GM12891 (cell line): ENCODE measurements at places on chromosomes 3 and 15.

- no peak for DNase-seq
Measured at GRCh38 chr15:96418146-96418545, 87.6 kb downstream of the NR2F2 start.

DNA sequence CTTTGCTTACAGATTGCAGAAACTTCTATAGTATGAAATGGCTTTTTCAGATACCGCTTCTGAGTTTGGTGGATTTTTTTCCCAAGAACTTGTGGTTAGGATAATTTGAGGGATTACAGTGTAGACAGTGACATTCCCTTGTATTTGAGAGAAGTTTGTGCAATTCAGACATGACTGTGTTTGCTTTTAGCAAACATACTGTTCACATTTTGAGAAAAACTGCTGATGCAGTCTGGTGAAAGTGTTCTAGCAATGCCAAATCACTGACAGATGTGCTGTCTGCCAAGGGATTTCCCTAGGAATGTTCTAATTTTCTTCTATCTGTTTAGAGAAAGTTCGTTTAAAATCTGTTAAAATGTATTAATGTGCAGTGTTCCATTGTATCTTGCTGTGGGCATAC lies 652.6 kb downstream of the FHIT start:
- DNase-seq: no peak

GRCh38 chr3:124431331-124431994 lies 298.8 kb upstream of the UMPS start:
- DNase-seq: no peak

GRCh38 chr15:72423256-72423655 lies 25.2 kb downstream of the TMEM202 start:
- DNase-seq: no peak

DNA sequence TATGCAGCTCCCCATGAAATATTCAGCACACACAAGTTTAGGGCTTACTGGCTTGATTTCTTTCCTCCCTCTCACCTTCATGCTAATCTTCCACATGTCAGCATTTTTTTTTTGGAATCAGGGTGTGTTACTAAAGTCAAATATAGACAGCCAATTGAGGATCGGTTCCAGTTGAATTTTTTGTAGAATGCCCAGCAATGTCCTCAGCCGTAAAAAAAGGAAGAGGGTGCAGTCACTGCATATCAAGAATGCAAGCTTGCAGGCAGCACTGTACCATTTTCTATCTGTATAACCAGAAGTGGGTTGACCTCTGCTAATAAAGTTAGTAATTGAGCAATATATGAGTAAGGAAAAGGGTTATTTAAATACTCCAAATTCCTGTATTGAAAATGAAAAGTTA lies 51.4 kb upstream of the CHMP2B start:
- no peak for DNase-seq

- no peak for DNase-seq
Measured at GRCh38 chr15:73293773-73294172, 75.0 kb downstream of the HCN4 start.

DNA sequence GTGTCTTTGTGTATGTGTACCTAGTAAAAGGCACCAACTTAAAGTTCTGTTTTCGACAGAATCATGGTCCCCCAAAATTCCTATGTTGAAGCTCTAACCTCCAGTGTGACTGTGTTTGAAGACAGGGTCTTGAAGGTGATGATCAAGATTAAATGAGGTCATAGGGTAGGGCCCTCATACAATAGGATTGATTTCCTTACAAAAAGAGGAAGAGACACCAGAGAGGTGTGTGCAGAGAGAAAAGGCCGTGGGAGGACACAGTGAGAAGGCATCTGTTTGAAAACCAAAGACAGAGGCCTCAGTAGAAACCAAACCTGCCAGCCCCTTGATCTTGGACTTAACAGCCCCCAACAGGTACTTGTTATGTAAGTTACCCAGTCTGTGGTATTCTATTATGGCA lies 52.0 kb upstream of the CORO2B start:
- no peak for DNase-seq

DNA sequence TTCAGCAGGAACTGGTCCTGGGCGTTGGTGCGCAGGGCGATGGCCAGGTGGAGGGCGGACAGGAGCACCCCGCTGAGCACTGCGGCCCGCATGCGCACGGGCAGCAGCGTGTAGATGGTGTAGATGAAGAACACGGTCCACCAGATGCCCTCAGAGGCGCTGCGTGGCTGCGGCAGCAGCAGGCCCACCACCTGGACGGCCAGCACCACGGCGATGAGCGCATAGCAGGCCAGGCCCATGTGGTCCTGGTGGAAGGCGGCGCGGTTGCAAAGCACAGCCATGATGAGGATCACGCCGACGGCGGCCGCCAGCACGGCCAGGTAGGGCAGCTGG lies 1.5 kb downstream of the ADCY5 start:
- DNase-seq: no peak

DNA sequence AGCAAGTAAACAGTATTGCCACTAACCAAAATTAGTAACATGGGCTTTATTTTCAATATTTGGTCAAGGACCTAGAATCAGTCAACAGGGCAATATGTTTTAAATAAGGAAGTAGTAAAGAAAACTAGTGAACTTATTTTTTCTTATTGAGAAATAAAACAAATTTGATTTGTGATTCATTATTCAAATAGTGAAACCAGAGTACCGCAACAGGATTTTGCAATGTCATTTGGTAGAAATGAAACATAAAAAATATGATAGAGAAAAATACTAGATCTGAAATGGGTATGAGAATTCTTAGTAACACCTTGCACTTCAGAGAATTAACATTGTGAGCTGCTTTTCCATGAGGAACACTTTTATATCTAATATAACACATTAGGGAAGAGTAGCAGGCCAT lies 291.8 kb upstream of the GBE1 start:
- no peak for DNase-seq

DNA sequence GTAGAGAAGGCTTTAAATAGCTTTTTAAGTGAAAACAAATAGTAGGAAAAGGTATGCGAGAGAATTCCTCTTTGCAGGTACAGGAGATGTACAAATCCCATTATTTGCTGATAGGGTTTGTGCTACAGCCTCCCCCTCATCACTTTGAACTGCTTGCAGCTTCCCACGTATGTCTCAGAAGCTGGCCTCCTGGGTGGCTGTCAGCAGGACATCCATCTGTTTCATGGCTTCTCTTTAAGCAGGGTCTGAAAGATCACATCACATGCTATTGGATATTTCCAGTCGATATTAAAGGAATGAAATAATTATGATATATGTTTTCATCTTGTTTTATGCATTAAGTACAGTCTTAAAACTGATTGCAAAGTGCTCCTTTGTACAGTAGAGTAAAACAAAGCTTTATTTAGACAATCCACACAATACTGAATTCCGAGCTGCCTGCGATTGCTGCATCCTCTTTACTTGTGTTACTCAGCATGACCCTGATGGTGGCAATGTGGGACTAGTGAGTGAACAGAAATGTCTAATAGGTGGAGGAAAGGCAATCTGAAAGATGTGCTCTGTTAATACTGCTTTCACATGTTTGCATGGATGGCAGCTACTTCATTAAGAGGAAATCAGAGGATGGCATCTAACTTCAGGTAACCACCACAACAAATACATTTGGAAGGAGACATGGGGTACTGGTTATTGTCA lies 930.6 kb upstream of the SEMA6D start:
- no peak for DNase-seq

GRCh38 chr3:138317687-138318086 lies 12.0 kb downstream of the NME9 start:
- no peak for DNase-seq

DNA sequence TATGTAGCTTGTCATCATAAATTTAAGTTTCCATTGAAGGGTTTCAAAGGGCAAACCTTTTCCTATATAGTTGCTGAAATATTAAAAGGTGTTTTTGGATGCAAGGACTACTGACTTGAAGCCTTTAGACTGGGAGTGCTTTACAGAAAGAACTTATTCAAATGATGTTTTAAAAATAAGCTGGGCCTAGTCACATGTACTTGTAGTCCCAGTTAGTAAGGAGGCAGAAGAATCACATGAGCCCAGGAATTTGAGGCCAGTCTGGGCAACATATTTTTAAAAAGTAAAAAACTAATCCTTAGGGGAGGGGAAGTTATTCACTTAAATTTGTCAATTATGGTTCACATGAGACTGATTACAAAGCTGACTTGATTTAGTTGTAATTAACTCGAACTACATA lies 65.0 kb downstream of the SMARCC1 start:
- no peak for DNase-seq

DNA sequence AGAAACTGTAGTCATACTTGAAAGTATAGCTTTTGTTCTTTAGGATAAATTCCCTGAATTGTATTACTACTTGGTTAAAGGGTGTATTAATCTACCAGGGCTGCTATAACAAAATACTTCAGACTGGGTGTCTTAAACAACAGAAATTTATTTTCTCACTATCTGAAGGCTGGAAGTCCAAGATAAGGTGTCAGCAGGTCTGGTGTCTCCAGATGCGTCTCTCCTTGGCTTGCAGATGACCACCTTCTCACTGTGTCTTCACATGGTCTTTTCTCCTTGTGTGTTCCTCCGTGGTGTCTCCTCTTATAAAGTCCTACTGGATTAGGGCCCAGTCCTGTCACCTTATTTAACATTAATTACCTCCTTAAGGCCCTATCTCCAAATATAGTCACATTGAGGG lies 33.7 kb downstream of the MED12L start:
- no peak for DNase-seq

- no peak for DNase-seq
Measured at GRCh38 chr15:91919014-91919534, 65.6 kb downstream of the SLCO3A1 start.

DNA sequence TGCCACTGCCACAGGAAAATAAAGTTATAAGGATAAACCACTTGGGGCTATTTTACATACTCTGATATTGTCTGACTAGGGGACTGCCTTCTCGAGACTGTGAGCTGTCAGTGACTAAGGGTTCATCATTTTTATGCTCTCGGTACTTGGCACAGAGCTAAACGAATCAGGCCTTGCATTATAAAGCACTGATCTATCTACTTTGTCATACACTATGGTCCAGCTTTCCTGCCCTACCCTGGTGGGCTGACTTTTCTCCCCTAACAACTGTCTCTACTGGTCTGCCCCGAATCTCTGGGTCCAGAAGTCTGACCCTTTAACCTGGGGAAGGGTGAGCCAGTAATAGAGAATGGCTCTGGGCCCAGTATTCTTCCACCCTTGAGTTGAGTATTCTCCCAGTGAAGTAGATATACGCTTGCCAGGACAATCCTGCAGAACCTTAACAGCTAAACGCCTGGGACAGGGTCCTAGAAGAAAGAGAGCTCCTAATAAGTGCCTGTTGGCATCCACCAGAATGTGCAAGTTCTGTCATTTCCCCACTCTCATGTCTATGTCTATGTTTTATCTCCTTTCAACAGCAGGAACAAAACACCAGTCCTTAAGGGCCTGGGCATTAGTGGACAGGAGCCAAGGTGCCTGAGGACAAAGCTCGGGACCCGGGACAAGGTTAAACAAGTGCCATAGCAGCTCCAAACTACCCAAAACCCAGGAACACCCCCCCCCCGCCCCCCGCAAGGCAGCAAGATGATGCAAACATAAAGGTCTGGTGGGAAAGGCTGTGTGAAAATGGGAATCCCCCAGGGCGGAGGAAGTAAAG lies 1.2 kb downstream of the LARP6 start:
- no peak for DNase-seq

DNA sequence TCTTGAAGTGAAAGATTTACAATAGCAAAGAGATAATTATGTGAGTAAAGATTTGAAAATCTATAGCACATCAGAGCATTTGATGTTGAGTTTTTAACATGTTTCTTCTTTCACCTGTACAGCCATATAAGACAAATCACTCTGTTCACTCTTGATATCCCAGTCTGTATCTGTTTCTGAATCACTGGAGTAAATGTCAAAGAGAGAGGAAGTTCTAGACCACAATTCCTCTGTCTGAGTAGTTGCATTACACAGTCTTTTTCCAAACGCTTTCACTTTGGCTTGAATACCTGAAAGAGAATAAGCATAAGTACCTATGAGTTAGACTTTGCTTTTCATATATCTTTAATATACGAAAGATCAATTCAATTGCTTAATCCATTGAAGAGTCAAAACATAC lies 9.9 kb downstream of the THAP10 start:
- DNase-seq: no peak

DNA sequence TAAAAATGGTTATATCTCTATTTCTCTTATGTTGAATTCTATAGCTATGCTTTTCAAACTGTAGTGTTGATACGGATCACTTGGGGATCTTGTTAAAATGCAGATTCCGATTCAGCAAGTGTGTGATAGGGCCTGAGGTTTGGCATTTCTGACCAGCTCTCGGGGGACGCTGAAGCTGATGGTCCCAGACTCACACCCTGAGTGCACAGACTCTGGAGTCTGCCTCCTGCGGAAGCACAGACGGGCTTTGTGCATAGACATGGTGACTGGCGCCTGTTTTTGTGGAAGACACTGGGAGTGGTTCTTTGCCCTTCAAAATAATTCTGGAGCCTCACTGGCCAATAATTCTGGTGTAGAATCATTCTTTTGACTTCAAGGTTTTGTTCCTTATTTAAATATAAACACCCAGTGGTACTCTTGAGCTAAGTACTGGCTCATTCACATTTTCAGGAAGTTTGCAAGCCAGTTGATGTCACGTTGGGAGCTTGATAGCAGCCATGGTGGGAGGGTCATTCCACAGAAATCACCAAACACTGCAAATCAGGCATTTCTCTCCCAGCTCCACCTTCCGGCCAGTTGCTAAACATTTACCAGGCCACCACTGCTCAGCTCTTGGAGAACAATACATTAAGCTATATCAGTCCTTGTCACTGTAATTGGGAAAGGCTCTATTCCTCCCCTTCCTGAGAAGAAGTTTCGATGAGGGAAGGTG lies 19.2 kb downstream of the CLDN11 start:
- DNase-seq: no peak

DNA sequence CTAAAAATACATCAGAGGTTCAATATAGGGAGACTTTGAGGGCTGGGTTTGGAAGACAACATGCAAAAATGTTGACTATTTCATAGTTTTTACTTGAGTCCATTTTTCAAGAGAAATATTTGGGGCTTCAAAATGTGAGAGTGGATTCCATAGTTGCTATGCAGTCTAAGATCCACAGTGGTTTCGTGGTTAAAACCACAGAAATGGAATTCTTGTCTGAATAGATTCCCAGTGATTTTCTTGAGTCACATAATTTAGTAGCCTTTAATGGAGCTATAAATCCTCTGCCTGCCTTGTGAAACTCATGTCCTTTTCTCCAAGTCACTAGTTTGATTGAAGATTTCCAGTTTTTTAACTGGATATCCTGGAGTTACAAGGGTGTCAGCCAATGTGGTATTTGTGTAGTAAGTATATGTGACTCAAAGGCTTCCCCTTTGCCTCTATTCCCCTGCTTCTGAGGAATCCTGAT lies 94.7 kb upstream of the RBMS3 start:
- no peak for DNase-seq

DNA sequence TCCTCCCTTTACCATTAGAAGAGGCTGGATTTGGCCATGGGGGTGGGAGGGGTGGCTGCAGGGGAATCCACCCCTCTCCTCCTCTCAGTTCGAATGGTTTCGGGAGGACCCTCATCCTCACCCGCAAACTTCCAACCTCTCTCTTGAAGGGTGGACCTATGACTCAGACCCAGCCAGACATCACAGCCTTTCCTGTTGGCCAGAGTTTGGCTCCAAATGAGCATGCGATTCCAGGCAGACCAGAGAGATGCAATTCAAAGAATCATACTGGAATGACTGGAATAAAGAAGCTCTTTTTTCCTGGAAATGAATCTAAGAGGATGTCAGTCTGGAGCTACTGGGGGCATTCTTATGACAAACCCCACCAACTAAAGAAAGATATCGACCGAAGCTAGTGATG lies 516.7 kb upstream of the MDFIC2 start:
- DNase-seq: no peak

GRCh38 chr15:93940226-93940625 lies 291.1 kb upstream of the MCTP2 start:
- DNase-seq: no peak
